ENCODE measurements at places on chromosomes 6 and 20.

- no peak for DNase-seq
These were observed 3.2 kb downstream of the SLC17A9 start for GRCh38 chr20:62955519-62956386.

DNA sequence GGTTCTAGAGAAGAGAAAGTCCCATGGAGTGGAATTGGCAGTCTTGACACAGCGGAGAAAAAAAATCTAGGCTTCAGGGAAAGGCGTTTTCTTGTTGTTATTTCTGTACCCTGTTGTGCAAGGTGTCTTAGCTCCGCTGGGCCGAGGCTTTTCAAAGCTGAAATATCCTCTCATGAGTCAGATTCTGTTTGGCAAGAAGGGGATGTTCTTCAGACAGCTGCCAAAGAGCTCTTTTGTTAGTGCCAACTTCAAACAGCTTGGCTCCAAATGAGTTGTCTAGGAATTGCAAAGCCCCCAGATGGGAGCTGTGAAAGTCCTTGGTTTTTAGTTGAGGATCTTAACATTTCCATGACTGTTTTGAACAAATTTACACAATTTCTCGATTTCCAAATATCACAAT is 45.6 kb downstream of the LRRN4 start:
- DNase-seq = peak; percentile 98

DNA sequence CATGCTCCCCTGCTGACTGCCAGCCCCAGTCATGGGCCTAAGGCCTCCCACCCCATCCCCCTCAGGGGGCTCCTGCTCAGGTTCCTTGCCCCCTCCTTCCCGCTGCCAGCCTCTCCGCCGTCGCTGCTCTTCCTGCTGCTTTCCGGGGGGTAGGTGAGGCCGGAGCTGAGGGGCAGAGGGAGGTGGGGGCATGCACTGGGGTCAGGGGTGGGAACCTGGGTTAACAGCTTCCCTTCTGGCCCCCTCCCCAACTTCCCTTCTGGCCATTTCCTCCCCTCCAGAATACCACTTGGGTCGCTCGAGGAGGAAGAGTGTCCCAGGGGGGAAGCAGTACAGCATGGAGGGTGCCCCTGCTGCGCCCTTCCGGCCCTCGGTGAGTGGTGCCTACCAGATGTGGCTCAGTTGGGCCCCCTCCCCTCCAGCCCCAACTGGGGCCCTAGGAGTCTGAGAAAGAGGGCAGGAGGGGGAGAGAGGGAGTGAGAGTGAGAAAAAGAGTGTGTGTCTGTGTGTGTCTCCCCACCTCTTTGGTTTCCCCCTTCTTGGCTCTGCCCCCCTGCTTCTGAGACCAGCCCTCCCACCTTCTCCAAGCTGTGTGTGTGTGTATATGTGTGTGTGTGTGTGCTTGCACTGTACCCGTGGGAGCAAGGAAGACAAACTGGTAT is 12.1 kb downstream of the SYNGAP1 start:
- no peak for DNase-seq

DNA sequence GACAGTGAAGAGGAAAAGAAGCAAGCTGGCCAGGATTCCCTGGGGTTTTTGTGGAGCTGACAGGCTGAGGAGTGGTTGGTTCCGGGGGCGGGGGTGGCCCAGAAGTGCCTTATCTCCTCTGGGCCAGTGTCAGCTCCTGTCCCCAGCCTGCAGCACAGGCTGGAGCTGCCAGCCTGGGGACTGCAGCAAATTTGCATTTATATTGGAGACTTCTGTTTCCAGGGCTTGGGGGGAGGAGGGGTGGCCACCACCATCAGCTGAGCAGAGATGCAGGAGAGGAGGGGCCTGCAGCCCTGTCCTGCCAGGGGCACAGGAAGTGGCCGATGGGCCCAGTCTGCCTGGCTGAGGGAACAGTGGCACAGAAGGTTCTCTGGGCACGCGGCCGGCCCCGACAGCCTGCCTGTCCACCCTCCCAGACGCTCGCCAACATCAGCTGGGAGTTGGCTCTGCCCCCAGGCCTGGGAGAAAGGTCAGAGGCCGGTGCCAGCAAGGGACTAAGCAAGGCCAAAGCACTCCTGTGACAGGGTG is 24.3 kb upstream of the SCRT2 start:
- no peak for DNase-seq

- DNase-seq = no peak
These were observed 101.6 kb downstream of the LINC00237 start for GRCh38 chr20:21004386-21005076.

- no peak for DNase-seq
These were observed 28.2 kb upstream of the ECI2 start for GRCh38 chr6:4163408-4164116.

- DNase-seq = no peak
These were observed 35.6 kb upstream of the TRAM2 start for GRCh38 chr6:52612336-52613054.

GRCh38 chr20:1722513-1723050 is 65.0 kb upstream of the SIRPG start:
- no peak for DNase-seq

GRCh38 chr20:59122566-59122919 is 41.1 kb upstream of the ZNF831 start:
- no peak for DNase-seq

- peak; percentile 62 for DNase-seq
These were observed 134.9 kb downstream of the SLC23A2 start for GRCh38 chr20:4866429-4866828.

- no peak for DNase-seq
These were observed 71.5 kb downstream of the JAG1 start for GRCh38 chr20:10602221-10602871.

DNA sequence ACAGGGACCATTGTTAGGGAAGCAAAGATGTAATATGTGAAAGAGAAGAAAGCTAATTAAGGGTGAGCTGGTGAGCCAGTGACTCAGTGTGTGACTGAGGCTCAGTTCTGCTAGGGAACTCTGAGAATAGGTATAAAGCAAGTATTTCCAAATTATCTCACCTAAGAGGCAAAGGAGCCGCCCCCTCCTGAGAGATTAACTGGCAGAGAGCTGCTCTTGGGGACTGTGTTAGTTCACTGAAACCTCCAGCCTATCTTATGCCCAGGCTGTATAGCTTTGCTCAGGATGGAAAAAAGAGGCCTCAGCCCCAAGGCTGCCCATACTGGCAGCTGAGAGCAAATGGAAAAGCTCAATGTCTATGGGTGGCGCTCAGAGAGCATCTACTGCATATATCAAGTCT is 152.0 kb downstream of the PAK5 start:
- no peak for DNase-seq
